Astrocyte (in vitro differentiated cells and primary cell): ENCODE measurements at places on chromosomes 7 and 10. TPM values are rescaled to one million over a fixed set of nuclear protein-coding genes. Genes with fewer than 3 reads are reported as not detected.

Gene NANOS1
- total RNA-seq: 3.0 and 4.7 TPM in 2 replicates

Gene ZNF804B
- total RNA-seq: not detected in 2 replicates

Gene MXI1
- 31.5 and 35.4 TPM in 2 replicates for total RNA-seq

Gene GNAT3
- not detected in 2 replicates for total RNA-seq

Gene MMRN2
- total RNA-seq: 0.27 and 0.46 TPM in 2 replicates

DNA sequence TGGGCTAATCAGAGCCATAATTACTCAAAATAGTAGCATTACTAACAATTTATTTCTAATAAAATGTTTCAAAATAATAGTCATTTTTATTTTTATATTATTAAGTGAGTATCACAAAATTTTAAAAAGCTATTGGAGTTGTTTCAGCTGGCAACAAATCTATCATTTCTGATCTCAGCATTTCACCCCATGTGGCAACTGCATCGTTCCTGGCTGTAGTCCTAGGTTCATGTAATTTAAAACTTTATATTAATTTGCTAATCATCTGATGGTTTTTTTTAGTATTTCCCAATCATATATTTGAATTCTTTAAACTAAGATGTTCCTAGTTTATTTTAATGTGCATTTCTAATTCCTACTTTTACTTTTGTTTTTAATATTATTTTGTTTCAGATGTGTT lies 293.0 kb upstream of the AKR1E2 start:
- no peak for DNase-seq

DNA sequence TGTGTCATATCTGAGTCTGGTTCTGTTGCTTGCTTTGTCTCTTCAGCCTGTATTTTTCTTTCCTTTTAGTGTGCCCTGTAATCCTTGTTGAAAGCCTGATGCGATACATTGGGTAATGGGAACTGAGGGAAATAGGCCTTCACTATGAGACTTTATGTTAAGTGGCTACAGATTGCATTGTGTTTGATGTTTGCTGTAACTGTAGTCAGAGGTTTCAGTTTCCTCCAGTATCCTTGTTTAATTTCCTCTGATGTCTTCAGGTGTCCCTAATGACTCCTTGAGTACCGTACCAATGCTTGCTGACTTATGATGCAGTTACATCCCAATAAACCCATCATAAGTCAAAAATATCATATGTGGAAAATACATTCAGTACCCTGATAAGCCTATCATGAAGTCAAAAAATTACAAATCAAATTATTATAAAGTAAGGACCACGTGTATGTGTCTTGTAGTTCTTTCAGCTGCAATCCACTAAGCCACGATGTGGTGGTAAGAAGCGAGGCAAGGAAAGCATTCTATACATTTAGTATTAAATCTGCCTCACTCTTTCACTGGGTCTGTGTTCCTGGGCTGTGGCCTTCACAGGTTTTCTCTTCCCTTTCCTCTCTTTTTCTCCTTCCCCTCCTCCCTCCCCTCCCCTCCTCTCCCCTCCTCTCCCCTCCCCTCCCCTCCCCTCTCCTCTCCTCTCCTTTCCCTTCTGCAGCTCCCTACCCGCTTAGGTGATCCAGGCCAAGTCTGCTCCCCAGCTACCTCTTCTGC lies 13.3 kb upstream of the GIMAP6 start:
- no peak for DNase-seq

- no peak for DNase-seq
These were observed 38.5 kb downstream of the GARS1 start for GRCh38 chr7:30633223-30633622.

DNA sequence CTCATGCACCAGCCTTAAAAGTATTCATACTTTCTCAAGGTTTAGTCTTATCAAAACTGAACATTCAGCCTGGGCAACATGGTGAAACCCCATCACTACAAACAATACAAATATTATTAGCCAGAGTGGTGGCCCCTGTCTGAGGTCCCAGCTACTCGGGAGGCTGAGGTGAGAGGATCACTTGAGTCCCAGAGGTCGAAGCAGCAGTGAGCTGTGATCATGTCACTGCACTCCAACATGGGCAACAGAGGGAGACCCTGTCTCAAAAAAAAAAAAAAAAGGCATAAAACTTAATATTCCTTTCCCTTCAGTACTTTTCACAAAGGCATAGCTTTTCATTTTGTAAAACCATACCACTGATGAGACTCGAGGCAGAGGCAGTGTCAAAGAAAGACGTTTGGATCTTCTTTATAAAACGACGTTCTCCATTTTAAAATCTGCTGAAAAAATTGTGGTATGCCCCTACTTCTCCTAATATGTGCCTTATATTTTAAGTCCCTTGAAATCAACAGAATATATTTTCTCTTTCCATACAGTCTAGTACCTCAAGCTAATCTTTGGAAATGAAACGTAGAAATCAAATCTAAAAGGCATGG lies 1.9 kb downstream of the NSUN6 start:
- no peak for DNase-seq

- no peak for DNase-seq
These were observed 74.7 kb downstream of the VSTM4 start for GRCh38 chr10:49040601-49041000.

GRCh38 chr7:41238851-41239331 lies 464.0 kb downstream of the INHBA start:
- peak; percentile 33 for DNase-seq

DNA sequence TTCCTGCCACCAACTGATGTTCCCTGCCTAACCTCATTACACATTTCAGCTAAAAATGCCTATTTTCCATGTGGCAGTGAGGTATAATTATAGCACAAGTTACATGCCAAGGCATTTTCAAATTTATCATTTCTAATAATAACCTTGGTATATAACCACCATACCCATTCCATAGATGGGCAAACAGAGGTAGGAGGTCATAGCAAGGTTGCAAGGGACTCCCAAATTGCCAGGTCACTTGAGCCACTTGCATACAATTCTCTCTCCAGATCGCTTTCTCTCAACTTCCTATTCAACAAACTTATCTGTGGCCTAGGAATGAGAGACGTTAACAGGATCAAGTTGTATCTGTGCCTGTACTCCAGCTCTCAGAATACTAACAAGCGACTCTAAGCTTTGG lies 108.3 kb downstream of the ATXN7L1 start:
- DNase-seq: no peak

DNA sequence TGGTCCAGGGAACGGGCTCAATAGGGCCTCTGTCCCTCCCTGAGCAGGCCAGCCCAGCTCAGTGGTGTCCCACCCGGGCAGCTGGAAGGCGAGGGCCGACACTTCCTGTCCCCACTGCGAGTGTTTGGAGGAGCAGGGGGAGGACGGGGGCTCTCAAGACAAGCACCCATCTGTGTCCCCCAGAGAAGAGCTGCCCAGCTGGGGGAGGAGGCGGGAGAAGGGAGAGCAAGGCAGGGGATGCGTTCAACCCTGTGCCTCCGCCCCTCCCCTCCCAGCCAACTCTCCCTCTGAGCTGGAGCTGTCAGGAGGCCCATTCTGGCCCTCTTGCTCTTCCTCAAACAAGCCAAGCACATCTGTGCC lies 35.7 kb downstream of the ZCCHC24 start:
- no peak for DNase-seq

GRCh38 chr10:100866575-100867098 lies 46.1 kb upstream of the SLF2 start:
- no peak for DNase-seq
